ENCODE measurements at places on chromosomes 7 and 10.

DNA sequence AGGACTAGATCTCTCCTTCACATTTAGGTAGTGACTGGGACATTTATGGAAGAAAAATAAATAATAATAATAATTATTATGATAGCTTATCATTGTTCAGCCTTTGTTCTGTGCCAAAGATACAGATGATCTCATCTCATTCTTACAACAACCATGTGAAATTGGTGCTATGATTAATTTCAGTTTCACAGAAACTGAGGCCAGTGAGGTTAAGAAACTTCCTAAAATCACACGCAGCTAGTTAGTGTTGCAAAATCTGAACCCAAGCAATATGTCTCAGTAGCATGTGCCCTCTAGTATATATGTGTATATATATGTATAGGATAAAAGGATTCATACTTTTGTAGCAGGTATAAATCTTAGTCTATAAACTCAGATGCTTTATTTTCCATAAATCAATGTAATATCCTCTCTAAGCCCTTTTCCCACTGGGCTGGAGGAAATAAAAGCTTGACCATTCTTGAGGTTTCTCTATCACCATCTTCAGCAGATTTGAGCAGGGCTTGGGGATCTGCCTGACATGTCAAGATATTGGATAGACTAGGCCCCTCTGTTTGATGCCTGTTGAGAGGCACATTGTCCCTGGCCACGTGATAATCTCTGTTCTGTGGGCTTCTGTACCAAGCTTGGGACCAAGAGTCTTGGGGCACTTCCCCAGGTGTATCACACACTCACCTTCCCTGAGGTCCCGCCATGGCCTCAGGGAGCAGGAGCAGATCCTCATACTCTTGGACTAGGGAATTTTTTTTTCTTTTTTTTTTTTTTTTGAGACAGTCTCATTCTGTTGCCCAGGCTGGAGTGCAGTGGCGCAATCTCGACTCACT lies 172.6 kb upstream of the NRP1 start:
- DNase-seq: no peak

GRCh38 chr10:45408421-45409319 lies 34.7 kb downstream of the ALOX5 start:
- no peak for DNase-seq

- no peak for DNase-seq
Observed at GRCh38 chr7:84264396-84264795, 69.8 kb upstream of the SEMA3A start.

DNA sequence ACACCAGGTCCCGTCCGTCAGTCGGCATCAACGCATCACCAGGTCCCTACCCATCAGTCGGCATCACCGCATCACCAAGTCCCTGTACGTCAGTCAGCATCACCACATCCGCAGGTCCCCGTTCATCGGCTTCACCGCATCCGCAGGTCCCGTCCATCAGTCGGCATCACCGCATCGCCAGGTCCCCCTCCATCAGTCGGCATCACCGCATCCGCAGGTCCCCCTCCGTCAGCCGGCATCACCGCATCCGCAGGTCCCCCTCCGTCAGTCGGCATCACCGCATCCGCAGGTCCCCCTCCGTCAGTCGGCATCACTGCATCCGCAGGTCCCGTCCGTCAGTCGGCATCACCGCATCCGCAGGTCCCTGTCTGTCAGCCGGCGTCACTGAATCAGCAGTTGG lies 55.1 kb downstream of the IGF2BP3 start:
- no peak for DNase-seq

DNA sequence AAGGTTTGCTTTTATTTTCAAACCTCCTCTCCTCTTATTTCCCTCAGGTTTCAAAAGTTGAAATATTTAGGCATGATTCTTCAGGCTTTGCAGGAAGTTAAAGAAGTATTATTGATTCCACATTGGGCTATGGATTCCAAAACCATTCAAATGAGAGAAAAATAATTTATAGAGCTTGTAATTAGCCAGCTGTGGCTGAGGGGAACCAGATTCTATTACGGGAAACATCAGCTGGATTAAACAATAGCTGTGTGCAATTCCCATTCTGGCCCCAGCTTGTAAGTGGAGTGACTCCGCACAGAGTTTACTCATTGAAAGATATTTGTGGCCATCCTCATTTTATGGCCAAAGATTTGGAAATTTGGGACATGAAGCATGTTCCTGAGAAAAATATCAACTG lies 77.0 kb upstream of the PHYHIPL start:
- no peak for DNase-seq

DNA sequence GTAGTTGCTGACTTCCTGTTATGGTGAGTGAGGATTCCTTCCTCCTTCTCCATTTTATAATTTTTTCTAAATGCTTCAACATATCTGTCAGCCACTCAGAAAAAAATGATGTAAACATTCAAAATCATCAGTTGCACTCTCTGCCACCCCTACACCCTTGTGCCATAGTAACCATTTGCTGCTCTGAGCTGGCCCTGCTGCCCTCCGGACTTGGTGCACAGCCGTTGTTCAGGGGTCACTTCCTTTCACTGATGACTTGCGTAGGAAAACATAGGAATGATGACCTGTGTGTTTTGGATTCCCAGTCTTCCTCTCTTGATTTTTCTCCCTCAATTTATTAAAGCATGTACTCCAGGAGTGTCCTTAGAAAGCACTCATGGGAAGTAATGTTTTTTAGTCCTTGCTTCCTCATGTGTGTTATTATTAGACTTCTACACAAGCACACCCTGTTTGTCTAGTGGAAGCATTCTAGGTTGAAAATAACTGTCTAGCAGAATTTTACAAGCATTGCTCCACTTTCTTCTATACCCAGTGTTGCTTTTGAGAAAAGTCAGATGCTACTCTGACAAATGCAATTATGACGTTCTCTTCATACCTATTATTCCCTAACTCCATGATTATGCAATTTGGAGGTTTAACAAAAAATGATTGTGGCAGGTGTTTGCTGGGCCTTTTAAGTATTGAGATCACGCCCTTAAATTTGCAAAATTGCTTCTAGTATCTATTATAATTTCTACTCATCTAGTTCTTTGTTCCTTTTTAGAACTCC lies 62.6 kb upstream of the MTPN start:
- no peak for DNase-seq

- no peak for DNase-seq
Observed at GRCh38 chr10:112280205-112280921, 2.8 kb upstream of the TECTB start.

DNA sequence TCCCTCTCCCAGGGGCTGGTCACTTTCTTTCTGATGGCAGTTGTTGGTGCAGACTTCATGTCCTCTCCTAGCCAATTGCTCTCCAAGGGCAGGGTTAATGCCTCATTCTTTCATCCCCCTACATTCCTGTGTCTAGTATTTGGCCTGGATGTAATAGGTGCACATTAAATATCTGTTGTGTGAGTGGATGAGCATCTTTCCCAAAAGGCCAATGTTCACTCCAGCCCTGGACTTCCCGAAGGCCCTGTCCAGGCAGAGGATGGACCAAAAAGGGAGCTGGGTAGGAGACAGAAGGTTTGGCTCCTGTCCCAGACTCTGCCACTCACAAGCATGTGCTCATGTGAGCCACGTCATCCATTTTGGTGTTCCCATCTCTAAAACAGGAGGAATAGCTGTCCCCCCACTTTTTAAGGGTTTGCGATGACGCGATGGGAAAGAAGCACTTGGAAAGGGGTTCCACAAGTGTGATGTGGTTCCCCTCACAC lies 47.5 kb downstream of the RGS10 start:
- DNase-seq: no peak

DNA sequence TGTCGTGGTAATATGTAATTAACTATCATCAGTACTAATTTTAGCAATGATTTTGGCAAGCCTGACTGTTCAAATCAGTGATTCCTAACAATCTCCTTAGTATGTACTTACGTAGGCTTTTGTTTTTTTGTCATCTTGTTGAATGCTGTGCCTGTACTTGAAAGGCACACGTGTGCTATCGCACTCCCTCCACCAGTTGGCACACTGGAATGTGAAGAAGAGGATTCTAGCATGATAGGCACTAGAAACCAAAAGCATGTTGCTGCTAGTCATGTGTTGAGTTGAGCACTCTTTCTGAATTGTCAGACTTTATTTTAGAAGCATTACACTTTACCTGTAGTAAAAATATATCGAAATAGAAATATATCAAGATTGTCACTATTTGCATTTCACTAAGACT lies 59.1 kb downstream of the TASOR2 start:
- no peak for DNase-seq

GRCh38 chr10:100725071-100725471 lies 20.3 kb upstream of the PAX2 start:
- DNase-seq: no peak

DNA sequence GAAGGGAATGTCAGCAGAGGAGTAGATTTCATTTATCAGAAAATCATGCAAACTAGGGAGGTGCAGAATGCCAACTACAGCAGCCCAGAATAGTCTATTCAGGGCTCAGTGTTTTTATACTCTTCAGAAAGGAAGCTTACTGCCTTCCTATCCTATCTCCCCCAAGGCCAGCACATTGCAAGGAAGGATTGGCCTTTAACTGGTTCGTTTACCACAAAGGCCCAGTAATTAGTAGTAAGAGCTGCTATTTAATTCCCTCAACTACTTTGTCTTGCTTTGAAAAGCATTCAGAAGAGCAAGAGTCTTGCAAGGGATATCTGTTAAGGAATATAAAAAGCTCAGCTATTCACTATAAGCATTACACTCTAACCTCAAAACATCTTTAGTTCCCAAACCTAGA lies 86.4 kb upstream of the RNF148 start:
- no peak for DNase-seq

- no peak for DNase-seq
Observed at GRCh38 chr10:2280713-2281300, 543.5 kb upstream of the ADARB2 start.

DNA sequence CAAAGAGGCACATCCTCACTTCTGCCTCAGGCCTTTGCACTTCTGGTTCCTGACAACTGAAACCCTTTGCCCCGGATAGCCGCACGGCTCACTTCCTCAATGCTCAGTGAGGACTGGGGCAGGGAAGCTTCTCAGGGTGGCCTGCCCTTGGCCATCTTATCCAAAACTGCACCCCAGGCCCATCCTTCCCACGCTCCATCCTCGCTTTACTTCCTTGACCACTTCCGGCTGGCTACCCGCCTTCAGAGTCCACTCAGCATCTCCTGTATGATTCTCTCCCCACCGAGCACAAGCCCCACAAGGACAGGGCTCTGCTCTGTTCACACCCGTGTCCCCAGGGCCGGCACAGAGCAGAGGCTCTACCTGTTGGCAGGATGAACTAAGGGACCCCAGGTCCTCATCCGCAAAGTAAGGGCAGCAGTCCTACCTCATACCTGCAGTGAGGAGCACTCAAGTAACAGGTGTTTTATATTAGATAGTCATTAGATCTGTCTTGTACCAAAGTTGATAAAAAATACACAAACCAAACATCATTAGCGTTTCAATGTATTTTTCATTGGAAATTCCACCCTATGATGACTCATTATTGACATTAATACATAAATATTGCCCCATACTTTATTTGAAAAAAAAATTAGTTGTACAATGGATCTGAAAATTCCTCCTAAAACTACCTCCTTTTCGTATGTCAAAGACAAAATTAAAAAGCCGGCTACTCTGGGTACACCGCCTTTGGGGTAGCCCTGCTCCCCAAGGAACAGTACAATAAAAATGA lies 35.0 kb downstream of the GNA12 start:
- DNase-seq: peak; percentile 56

DNA sequence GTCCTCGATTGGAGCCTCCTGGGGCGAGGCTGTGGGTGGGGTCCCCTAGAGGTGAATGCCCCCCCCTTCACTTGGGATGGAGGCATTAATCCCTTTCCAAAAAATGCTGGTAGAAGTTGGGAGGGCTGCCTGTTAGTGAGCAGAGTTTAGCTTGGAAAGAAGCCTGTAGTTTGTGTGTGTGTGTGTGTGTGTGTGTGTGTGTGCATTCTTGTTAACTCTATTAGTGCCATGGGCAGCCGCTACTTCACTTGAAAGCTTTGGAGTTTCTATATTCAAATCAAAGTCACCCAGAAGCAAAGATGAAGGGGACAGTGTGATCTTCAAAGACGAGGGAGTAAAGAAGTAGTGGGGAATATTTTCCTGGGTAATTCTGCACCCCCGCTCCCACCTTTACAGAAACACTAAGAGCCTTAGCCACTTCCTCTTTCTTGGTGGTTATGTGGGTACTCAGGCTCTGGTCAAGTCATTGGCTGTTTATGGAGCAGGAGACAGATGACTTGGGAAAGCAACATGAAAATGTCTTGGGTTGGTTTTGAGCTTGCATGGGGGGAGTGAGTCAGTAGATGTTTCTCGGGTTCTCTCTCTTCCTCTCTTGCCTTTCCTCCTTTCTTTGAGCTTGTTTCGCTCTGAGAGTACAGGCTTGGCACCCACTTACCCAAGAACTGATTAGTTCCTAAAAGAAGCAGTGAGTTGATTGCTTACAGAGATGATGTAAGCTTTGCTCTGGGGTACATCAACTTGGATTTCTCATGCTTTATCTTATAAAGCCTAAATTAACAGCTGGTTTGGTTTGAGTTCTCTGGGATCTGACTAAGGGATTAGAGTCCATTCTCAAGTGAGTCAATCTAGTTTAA lies 35.9 kb downstream of the TCF7L2 start:
- no peak for DNase-seq

DNA sequence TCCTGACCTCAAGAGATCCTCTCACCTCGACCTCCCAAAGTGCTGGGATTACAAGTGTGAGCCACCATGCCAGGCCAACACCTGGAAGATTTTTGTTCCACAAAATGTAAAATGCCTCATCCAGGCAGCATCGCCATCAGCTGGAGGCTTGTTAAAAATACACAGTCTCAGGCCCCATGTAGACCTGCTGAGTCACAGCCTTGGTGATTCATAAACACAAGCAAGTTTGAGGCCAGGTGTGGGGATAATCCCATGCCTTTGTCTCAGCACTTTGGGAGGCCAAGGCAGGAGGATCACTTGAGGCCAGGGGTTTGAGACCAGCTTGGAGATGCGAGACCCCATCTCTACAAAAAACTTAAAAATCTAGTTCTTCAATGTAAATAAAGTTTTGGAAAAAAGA lies 49.1 kb upstream of the FOXK1 start:
- no peak for DNase-seq

DNA sequence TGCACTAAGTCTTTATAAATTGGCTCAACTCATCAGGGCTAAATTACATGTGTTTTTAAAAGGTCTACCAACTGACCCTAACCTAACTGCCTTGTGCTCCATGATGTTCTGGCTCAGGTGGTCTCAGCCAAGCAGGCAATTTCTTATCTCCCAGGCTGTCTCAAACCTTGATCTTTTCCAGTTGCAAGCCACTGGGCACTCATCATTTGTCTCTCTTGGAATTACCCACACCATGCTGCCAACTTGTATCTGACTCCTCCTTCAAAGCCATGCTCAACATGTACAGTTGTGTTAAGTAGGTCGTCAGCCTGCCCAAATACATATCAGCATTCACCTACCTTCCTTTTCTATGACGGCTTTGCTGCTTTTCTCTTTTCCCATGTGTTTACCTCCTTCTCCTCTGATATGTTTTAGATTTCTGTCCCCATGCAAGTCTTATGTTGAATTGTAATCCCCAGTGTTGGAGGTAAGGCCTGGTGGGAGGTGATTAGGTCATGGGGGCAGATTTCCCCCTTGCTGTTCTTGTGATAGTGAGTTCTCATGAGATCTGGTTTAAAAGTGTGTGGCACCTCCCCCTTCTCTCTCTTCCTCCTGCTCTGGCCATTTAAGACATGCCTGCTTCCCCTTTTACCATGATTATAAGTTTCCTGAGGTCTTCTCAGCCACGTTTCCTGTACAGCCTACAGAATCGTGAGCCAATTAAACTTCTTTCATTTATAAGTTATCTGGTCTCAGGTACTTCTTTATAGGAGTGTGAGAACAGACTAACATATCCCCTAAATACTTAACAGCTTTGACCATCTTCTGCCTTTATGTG lies 130.0 kb downstream of the ELAPOR2 start:
- DNase-seq: no peak
